ENCODE measurements at places on chromosomes 11 and 22.

GRCh38 chr11:134945993-134946392 is 534.0 kb upstream of the B3GAT1 start:
- DNase-seq: no peak

DNA sequence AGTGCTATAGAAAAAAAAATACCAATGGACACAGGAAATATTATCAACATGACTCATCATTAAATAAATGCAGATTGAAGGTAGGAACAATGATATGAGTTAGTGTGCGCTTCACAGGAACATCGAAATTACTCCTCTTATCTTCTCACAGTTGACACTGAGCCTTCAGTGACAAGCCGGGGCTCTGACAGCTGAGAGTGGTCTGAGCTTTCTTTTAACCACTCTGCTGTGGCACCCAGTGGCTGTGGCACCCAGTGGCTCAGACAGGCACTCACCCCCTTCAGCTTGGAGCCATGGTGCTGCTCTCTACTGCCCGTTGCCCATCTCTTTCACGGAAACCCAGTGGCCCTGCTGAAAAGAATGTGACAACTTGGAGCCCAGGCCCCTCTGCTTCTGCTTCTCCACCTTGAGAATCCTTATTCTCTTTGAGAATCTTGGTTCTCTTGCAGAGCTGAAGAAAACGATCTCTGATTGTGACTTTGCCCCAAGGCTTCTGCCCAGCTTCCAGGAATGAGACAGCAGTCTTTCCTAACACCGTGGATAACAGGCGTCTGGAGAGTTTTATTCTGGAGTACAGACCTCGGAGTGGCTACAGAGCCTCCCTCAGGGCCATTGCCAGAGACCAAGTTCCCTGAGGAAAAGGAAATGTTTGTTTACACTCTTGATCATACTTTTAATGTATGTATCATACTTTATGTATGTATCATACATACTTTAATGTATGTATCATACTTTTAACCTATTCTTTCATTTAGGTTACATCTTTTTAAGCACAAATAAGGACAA is 37.1 kb upstream of the OR8B8 start:
- peak; percentile 78 for DNase-seq

DNA sequence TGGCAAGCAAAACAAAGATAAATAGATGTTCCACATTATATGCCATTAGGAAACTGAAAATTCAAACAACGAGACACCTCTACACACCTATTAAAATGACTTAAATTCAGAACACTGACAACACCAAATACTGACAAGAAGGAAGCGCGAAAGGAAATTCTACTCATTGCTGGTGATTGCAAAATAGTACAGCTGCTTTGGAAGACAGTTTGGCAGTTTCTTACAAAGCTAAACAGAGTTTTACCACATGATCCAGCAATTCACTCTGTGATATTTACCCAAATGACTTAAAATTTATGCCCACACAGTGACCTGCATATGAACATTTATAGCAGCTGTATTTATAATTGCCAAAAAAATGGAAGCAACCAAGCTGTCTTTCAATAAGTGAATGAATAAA is 232.6 kb downstream of the CASP12 start:
- no peak for DNase-seq

- no peak for DNase-seq
Observed at GRCh38 chr11:120522736-120523135, 11.2 kb downstream of the GRIK4 start.

DNA sequence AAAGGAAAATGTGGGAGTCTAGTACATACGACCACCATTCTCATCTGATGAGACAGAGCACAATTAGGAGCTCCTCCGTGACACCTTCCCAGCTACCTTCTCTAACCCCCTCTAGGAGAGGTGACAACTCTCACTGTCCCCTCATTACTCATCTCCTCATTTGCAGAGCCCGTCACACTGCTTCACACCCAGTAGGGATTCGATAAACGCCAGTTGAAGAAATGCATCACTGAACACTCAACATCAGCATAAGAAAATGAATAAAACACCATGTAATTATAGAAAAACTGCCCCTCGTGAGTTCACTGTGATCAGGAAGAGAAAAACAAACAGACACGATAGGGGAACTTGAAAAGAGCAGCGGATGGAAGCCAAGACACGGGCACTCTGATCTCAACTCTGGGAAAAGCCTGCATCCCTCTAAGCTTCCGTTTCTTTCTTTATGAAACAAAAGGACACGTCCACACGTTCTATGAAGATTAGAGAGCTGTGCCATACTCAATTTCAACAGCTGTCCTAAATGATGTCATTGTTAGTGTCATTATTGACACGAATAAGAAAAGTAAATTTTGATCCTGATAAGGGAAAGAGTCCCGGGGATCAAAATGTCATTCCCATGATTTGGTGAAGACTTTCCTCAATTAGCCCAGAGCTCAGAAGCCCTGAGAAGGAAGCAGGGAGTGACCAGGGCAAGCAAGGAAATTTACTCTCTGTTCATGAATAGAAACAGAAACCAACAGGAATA is 356.9 kb downstream of the LARGE1 start:
- DNase-seq: no peak

- DNase-seq: no peak
Observed at GRCh38 chr11:61954106-61954850, 4.1 kb downstream of the BEST1 start.

- no peak for DNase-seq
Observed at GRCh38 chr11:12303421-12304149, 73.8 kb upstream of the PARVA start.

- no peak for DNase-seq
Observed at GRCh38 chr22:22343581-22344296, 99.2 kb downstream of the VPREB1 start.

Data from right cardiac atrium (tissue), 5 donors.